ENCODE measurements at places on chromosomes 11 and 22. TPM values are rescaled to one million over a fixed set of nuclear protein-coding genes. Genes with fewer than 3 reads are reported as not detected.

OR51L1 gene
- not detected for total RNA-seq

DNA sequence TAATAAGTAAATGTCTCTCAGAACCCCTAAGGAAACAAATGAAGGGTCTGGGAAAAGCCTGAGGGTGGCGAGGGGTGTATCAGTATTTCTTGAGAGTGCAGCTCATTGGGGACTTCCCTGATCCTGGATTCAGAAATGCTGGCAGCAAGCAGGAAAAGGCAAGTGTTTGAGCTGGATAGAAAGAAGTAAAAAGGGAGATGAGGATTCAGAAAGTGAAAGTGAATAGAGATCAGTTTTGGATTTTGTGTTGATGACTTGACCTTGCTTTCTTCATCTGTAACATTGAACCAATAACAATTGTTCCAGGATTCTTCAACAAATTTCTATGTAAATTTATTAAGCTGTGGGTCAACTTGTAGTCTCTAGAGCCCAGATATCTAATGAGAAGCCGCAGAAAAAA is 66.9 kb upstream of the CTSC start:
- no peak for DNase-seq

DNA sequence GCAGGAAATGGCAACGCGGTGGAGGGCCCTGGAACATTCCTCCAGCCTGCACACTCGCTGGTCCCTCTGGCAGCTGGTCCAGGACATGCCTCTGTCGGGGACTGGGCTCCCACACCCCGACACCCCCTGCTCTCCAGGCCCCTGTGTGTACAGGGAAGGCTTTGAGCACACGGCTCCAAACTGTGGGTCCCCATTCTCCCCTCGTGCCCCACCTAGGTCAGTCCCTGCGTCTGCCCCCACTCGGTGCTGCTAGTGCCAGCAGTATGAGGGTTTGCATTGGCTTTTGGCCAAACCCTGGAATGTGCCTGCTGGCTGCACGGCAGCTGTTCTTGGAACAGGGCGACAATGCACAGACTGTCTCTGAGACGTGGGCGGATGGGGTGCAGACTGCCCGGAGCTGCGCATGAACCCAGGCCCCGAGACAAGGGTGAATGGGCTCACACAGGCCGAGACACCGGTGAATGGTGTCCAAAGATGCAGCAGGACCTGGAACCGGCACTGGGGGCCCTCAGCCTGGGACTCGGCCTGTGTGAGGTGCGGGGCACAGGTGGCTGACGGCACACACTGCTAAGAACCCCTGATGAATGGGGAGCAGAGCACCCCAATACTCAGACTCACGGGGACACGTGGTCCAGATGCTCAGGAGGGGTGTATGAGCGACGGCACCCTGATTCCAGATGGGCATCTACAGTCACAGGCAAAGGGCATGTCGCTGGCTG is 7.5 kb upstream of the SYT8 start:
- DNase-seq, result no peak

MIOX gene
- total RNA-seq, result not detected

ENTHD1 gene
- total RNA-seq, result not detected

DNA sequence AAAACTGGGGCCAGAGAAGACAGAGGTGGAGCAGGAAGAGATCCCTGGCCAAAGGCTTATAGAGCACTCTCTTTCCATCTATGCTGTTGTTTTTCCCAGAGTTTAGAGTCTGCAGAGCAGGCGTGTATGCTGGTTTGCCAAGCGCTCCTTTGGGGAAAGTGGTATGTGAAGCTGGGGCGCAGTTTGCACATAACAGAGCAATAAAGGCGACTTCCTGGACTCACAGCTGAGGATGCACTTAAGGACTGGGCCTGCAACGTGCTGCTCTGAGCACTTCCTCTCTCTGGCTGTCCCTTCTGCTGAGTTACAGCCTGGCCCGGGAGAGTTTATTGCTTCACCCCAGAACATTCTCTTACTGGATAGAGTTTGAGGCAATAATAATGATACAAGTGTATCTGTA is 41.7 kb downstream of the THAP12 start:
- DNase-seq, result no peak

SLC37A2 gene
- not detected for total RNA-seq

GRCh38 chr11:61617515-61617914 is 36.6 kb upstream of the SYT7 start:
- DNase-seq, result no peak
